ENCODE measurements at places on chromosomes 3 and 15. TPM values are rescaled to one million over a fixed set of nuclear protein-coding genes. Genes with fewer than 3 reads are reported as not detected.
A peak's percentile ranks its signal among the peaks of the same experiment; 100 is the strongest.

CCDC80 gene
- not detected for total RNA-seq

SLC28A1 gene
- total RNA-seq: not detected

GRCh38 chr15:100468285-100468684 is 60.5 kb downstream of the CERS3 start:
- H3K36me3 ChIP-seq: no peaks in the 10 kb centered on the region
- no peaks in the 10 kb centered on the region for H3K27me3 ChIP-seq
- H3K4me1 ChIP-seq: peaks cover 6% of the 10 kb centered on the region

- H3K36me3 ChIP-seq: no peaks in the 10 kb centered on the region
- no peaks in the 10 kb centered on the region for H3K4me1 ChIP-seq
- no peak overlapping the region for H3K27ac ChIP-seq
- DNase-seq: no peak
These were observed 172.4 kb downstream of the PDE8A start for GRCh38 chr15:85154061-85154460.

- no peak overlapping the region for H3K4me3 ChIP-seq
- H3K27ac ChIP-seq: no peak overlapping the region
- H3K27me3 ChIP-seq: no peaks in the 10 kb centered on the region
- peaks cover 18% of the 10 kb centered on the region for H3K4me1 ChIP-seq
These were observed 41.6 kb downstream of the PIK3CA start for GRCh38 chr3:179189759-179190158.

DNA sequence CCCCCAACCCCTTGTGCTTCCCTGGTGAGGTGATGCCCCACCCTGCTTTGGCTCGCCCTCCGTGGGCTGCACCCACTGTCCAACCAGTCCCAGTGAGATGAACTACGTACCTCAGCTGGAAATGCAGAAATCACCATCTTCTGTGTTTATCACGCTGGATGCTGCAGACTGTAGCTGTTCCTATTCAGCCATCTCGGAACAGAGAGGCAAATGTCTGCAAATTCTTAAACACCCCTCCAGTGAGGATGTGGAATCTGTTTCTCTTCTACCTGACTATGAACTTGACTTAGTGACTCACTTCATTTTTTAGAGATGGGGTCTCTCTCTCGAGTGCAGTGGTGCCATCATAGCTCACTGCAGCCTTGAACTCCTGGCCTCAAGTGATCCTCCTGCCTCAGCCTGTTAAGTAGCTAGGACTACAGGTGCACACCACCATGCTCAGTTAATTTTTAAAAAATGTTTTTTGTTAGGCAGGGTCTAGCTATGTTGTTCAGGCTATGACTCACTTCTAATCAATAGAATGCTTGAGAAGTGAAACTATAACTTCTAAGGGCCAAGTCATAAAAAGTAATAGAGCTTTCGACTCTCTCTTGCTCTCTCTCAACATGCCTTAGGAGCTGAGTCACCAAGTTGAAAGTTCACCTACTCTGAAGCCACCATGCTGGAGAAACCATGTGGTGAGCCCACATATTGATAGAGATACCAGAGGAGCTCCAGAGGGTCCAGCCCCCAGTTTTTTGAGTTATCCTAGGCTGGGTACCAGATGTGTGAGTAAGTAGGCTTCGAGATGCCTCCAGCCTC is 11.5 kb upstream of the PARP14 start:
- H3K27me3 ChIP-seq: no peaks in the 10 kb centered on the region
- H3K36me3 ChIP-seq: no peaks in the 10 kb centered on the region
- no peak overlapping the region for H3K4me3 ChIP-seq
- no peaks in the 10 kb centered on the region for H3K4me1 ChIP-seq
- no peak for DNase-seq

GRCh38 chr15:95284933-95285421 is 1045.5 kb upstream of the NR2F2 start:
- no peak overlapping the region for H3K27ac ChIP-seq
- no peaks in the 10 kb centered on the region for H3K4me1 ChIP-seq
- no peaks in the 10 kb centered on the region for H3K36me3 ChIP-seq
- peak; percentile 16 for DNase-seq

DNA sequence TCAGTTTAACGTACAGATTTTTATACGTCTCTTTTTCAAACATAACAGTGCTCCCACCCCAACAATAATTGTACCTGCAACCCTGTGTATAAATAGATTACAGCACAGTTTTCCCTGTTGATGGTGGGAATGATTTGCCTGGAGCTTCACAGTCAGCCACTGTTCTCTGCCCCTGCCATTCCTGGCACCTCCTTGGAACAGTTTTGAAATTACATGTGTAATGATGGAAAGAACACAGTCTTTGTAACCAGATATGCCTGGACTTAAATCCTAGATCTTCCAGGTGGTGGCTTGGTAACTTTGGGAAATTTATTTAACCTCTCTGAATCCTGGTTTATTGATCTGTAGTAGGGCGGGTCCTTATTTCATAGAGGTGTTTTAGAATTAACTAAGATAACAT is 27.0 kb downstream of the CRYBG3 start:
- no peaks in the 10 kb centered on the region for H3K27me3 ChIP-seq
- no peaks in the 10 kb centered on the region for H3K4me1 ChIP-seq
- DNase-seq: no peak
- no peak overlapping the region for H3K4me3 ChIP-seq
